AG09319 (cell line): ENCODE measurements at places on chromosomes 7 and 10.

DNA sequence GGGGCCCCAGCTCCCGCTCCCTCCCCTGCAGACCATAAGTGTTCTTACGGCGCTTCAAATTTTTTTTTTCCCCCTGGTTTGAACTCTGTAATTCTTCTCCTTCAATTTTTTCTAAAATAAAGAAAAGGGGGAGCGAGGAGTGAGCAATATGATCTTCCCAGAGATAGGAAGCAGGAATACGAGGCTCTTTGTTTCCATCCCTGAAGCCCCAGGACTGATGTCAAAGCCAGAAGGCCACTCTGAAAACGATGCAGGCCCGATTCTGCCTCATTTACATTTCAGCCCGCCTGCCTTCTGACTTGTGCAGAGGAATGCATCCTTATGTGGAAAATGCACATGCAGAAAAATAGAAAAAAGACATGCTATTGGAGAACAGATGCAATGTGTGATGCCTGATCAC, 401.5 kb upstream of the MKI67 start:
- DNase-seq = no peak

DNA sequence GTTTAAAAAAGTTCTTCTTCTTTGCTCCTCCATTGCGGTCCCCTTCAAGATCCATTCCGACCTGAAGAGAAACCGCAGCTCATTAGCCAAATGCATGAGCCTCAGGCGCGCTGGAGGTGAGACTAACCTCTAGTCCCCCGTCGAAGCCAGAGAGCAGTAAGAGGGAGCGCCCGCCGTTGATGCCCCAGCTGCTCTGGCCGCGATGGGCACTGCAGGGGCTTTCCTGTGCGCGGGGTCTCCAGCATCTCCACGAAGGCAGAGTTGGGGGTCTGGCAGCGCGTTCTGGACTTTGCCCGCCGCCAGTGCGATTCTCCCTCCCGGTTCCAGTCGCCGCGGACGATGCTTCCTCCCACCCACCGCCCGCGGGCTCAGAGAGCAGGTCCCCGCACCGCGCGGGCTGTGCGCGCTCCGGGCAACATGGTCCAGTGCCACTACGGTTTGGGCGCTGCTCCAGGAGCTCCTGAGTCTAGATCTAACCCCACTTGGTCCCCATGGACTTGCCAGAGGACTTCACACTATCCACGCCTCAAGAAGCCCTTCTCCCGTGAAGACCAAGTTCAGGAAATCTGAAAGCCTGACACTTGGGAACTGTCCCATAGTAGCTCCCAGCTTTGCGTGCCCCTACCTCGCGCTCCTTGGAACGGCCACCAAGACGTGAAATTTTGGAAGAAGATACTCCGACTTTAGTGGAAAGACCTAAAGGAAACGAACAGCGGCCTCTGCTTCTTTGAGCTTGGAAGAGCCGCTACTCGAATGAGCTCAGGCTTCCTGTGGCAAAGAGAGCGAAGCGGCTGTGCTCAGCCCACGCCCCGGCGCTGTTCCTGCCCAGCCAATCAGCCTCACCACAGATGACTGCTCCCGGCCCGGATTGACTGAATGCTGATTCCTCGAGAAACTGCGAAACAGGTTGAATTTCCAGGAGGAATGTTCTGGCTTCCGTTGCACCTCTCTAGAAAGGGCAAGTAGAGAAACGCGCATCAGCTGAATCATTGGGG, at the start of gene ABCB1:
Gene ABCB1 (minus strand): TSS at position 755 of the 995 bp plus-strand sequence. CDS start 700 bp downstream, at position 55.
- no peak for DNase-seq

- DNase-seq = no peak
Observed at GRCh38 chr7:85237721-85238120, 50.9 kb upstream of the SEMA3D start.

- no peak for DNase-seq
Observed at GRCh38 chr7:29610086-29610485, 46.5 kb downstream of the PRR15 start.

- DNase-seq = no peak
Observed at GRCh38 chr7:26482927-26483326, 191.3 kb downstream of the SNX10 start.

- no peak for DNase-seq
Observed at GRCh38 chr7:77181015-77181595, 18.5 kb downstream of the FGL2 start.

DNA sequence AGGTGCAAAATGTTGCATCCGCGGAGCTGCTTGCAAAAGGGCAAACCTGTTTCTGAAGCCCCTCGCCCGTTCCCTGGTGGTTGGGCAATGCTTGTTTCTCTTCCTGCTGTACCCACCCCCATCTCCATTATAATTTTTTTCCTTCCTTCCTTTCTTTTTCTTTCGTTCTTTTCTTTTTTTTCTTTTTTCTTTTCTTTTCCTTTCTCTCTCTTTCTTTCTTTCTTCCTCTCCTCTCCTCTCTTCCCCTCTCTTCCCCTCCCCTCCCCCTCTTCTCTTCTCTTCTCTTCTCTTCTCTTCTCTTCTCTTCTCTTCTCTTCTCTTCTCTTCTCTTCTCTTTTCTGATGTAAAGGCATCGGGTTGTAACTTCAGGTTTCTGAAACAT, 278.2 kb downstream of the GATA3 start:
- DNase-seq = no peak
